Stimulated activated CD4-positive, alpha-beta T cell treated with anti-CD3 and anti-CD28 coated beads, TNF-alpha, amount 100 ng/mL, for 4 hours (primary cell): ENCODE measurements at places on chromosomes 7 and 10.

DNA sequence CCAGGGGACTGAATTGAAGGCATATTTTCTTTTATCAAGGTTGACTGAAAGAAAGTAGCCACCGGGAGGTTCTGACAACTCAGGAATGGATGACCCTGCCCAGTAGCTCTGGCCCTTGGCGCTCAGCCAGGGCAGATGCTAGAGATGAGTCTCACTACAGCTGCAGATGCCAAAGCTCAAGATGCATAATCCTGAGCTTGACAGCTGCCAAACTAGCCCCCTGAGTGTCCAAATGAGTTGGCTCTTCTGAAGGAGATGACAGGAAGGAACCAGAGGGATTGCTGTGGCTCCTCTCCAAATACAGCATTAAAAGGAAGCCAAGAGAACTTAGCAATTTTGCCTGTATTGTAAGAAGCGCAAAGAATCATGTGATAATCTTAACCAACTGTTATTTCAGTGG lies 78.4 kb downstream of the NXPH1 start:
- no peak for DNase-seq

DNA sequence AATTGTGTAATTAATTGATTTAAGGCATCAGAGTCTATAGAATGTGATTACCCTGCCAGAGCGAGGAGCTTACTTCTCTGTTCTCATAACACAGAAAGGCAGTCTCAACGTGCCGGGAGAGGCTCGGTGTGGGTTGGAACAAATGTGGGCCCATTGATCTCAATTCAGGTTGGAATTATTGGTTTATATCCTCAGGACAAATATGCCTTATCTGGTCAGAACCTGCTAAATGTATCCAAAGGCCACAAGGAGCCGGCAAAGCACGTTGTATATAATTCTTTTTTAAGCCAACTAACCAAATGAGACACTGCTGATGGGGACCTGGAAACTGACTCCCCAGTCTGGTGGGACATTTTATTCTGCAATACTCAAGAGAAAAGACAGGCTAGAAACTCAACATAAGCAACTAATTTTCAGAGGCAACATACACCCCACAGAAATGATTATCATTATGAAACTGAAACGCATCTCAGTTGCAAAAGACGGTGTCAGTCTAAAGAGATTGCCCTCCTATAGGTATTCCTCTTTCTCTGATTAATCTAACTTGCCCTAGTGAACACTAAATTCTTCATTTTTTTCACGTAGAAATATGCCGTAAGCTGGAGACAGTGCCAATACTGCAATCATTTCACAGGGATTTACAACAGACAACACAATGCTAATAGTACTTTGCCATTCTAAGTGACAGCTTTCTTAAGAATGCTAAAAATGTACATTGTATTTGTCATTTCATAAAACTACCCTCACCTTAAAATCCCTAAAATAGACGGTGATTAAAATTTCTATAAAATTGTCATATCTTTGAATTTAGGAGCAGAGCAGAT lies 9.4 kb downstream of the EBF3 start:
- no peak for DNase-seq

DNA sequence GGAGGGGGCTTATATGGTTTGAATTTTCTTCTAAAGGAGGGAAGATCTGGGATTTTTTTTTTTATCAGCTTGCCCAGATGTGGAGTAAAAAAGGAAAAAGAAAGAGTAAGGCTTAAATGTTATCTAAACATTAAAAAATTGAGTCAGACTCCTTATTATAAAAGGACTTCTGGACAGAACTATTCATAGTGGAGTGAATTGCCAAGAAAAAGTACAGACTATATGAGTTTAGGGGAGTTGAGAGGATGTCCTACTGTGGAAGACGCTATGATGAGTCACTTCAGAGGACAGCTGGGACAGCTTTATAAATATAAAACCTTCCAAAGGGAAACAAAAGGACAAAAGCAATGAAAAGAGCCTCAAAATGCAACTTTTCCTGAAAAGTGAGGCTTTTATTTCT lies 73.0 kb downstream of the TFPI2 start:
- DNase-seq: no peak

- DNase-seq: no peak
Measured at GRCh38 chr10:33880291-33880690, 545.8 kb upstream of the NRP1 start.

GRCh38 chr10:126214021-126214420 lies 174.3 kb downstream of the ADAM12 start:
- DNase-seq: no peak

DNA sequence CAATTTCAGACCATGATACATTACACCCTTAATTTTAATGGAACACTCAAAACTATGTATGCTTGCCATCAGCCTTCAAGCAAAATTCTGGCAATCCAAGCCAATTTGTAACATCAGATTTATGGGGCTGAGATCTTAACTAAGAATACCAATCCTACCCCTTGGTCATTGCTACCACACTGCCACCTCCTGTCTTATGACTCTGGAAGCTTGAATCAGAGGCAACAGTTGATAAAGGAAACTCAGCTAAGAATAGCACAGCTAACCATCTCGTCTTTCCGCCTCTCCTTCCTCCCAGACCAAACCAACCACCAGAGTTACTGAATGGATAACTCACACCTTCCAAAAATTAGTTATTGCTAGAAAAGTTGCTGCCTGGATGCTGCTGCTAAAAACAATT lies 7.4 kb downstream of the IGF2BP3 start:
- DNase-seq: no peak

- DNase-seq: no peak
Measured at GRCh38 chr10:114519306-114519669, 115.0 kb upstream of the AFAP1L2 start.

- DNase-seq: no peak
Measured at GRCh38 chr10:28810057-28810870, 132.9 kb downstream of the BAMBI start.

DNA sequence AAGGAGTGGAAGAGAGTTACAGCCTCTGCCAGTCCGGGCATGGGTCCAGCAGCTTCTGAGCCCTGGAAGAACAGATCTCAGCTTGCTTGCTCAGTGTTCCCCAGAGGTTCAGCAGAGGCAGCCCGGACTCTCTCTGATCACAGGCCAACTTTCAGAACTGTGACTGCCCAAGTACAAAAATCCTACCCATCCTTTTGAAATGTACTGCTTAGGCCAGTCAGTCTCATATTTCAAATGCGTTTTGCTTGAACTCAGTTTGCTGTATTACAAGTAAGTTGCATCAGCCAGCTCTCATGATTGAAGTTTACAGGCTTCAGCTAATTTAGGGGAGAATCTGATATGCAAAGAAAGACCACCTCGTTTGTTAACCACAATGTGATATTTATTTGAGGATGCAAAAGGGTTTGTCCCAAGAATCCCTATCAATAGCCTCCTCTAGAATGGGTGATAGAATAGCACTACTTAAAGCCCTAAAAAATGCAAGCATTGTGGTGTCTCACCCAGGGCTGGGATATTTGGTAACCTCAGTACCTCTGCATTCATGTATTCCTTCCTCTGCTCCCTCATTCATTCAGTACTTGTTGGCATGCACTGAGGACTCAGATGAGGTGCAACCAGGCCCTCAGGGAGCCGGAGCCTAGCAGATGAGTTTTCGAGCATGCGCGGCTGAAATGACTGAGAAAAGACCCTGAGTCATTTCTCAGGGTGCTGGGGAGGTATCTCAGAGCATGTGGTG lies 7.0 kb downstream of the AIMP2 start:
- no peak for DNase-seq

DNA sequence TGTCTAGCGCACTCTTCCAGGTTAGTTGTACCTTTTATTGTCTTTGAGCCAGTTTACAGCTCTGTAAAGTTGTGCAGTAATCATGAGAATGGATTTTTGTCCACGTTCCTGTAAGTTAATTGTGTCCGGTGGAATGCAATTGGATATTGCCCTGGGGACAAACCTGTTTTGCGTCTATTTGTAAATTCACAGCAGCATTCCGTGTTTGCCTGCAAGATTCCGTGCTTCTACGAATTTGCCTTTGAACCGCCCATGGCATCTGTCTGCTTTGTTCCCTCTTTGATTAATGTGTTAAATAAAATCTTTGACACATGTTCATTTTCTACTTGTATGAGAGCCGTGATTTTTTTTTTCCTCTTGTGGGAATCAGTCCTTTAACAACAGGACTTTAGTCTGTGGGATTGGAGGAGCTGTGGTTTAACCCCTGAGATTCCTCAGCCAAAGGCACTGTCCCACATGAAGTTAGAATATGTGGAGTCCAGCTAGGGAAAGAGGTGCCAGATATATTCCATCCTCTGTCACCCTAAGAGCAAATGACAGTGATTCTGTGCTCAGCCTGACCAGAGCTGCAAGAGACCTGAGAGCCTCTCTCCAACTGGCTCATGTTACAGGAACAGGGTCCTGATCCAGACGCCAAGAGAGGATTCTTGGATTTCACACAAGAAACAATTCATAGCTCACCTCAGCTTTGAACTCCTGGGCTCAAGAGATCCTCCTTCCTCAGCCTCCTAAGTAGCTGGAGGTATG lies 126.3 kb downstream of the COL26A1 start:
- no peak for DNase-seq

DNA sequence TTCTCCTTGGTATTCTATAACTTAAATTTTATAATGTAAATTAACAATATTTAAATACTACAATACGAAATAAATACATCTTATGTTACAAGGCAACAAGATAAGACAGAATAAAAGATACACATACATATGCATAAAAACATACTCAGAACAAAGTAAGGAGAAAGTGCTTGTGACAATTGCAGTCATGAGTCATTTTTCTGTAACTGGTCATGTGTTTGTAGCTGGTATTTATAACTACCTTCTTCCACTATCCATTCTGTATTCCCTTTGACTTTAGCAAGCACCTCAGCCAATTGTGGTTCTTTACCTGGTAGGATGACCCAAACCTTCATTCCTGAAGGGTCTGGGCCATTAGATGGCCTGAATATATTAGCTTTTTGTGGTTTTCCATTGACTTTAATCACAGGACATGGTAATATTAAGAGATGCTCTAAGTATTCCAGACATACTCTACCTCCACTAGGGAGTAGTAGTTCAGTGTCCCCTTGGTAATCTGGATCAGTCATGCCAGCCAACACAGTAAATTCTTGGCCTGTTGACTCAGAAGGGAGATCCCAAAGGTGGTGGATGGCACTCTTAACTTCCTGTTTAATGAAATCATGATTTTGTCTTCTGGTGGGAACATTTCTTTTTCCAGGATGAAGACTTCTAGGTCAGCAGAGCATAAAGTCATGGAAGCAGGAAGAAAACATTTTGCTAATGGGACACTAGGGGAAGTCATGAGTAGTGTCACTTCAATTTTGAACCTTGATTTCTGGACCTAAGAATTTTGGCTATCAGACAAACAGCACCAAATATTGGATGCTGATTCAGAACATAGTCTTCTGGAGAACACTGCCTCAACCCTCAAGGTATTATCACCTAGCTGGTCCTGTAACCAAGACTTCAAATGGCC lies 733.7 kb upstream of the IGFBP3 start:
- DNase-seq: no peak

GRCh38 chr10:79409038-79409725 lies 36.2 kb downstream of the ZCCHC24 start:
- DNase-seq: no peak

GRCh38 chr7:11748884-11749283 lies 83.1 kb downstream of the THSD7A start:
- DNase-seq: no peak

- DNase-seq: no peak
Measured at GRCh38 chr10:9759596-9759995, 1258.1 kb upstream of the CELF2 start.

DNA sequence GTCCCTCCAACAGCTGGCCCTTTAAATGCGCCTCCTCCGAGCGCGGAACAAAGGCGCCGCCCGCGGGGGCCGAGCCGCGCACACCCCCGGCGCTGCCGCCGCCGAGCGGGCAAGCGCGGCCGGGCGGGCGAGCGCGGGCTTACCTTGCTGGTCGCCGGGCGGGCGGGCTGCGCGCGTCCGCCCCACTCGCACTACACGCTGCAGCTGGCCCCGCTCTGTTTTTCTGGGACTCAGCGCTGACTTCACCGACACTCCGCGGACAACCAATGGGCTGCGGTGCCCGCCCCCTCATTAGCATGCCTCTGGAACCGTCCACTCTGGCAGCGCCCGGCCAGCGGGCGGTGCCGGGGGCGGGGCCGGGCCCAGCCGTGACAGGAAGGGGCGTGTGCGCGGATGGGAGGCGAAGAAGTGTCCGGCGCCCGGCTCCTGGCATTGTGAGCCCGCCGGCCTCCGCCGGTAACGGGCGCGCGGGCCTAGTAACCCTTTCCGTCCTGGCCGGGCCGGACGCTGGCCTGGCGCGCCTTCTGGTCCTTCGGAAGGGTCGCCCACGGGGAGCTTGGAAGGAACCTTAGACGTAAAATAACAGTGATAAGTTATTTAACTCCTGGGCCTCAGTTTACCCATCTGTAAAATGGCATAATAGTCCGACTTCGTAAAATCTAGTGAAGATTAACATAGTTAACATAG lies at the start of gene SORBS1:
Gene SORBS1 (minus strand): TSS at position 195 of the 687 bp plus-strand sequence. CDS start 120,236 bp downstream, outside the sequence.
- DNase-seq: peak; percentile 55

- no peak for DNase-seq
Measured at GRCh38 chr7:100983451-100984187, 14.3 kb downstream of the MUC12 start.

- no peak for DNase-seq
Measured at GRCh38 chr10:5094265-5095205, at the start of gene AKR1C3. AKR1C3 (plus strand) TSS chr10:5094414; CDS start chr10:5094445, 31 bp downstream.

DNA sequence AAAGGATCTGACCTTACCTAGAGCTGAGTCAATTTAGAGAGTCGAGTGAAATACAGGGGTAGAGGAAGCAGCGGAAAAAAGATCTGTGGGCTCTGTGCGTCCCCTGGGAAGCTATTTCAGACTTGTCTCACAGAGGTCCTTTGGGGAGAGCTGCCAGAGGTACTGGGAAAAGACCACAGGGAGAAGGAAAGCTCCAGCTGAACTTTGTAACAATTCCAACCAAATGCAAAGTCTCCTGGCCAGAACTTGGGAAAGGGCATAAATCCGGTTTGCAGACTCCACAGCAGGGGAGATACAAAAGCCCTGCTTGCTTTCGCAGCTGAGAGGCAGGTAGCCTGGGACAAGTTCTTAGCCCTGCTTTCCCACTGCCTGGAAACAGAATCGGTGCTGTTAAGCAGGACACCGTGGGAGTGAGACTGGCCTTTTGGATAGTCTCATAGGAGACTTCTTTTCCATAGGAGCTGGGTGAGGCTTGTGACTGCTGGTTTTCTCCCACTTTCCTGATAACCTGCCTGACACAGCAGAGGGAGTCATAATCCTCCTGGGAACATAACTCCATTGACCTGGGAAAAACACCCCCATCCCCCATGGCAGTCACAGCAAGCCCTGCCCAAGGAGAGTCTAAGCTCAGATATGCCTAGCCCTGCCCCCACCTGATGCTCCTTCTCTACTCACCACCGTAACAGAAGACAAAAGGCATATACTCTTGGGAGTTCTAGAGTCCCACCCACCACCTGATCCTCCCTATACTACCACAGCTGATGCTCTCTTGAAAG lies 926.2 kb downstream of the KCNMA1 start:
- no peak for DNase-seq

GRCh38 chr7:125355899-125356298 lies 426.3 kb upstream of the POT1 start:
- no peak for DNase-seq
